ENCODE measurements at places on chromosomes 3 and 15. TPM values are rescaled to one million over a fixed set of nuclear protein-coding genes. Genes with fewer than 3 reads are reported as not detected.

The CHRD gene
- total RNA-seq: 32.7 TPM

DNA sequence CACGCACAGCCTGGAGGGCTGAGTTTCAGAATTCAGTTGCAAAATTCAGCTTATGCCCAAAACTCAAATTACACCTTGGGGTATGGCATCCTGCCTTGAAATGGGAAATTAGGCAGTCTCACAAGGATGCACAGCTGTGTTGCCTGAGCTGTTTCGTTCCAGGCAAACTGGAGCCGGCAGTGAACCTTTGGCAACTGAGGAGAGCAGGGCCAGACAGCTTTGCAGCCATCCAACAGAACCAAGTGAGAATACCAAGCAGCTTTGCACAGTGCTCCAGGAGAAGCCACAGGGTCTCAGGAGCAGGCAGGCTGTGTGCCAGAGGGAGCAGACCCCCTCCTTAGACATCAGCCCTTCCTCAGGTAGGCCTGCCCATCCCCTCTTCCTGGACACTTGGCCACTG lies 32.5 kb upstream of the BFSP2 start:
- H3K4me3 ChIP-seq: no peak overlapping the region
- H3K4me1 ChIP-seq: no peaks in the 10 kb centered on the region
- H3K27me3 ChIP-seq: no peaks in the 10 kb centered on the region
- no peak overlapping the region for H3K27ac ChIP-seq

GRCh38 chr15:88385078-88385700 lies 82.0 kb downstream of the MRPL46 start:
- H3K36me3 ChIP-seq: no peaks in the 10 kb centered on the region
- DNase-seq: no peak
- H3K4me3 ChIP-seq: no peak overlapping the region

GRCh38 chr3:99545941-99546580 lies 92.3 kb upstream of the COL8A1 start:
- H3K4me1 ChIP-seq: no peaks in the 10 kb centered on the region
- peak overlapping the region; percentile 4 for H3K27ac ChIP-seq
- no peaks in the 10 kb centered on the region for H3K36me3 ChIP-seq
- peak overlapping the region; percentile 4 for H3K4me3 ChIP-seq
- no peaks in the 10 kb centered on the region for H3K27me3 ChIP-seq
- no peak for DNase-seq

The ZKSCAN7 gene
- total RNA-seq: 2.7 TPM

The SCG5 gene
- 6.1 TPM for total RNA-seq

The GABRR3 gene
- not detected for total RNA-seq

DNA sequence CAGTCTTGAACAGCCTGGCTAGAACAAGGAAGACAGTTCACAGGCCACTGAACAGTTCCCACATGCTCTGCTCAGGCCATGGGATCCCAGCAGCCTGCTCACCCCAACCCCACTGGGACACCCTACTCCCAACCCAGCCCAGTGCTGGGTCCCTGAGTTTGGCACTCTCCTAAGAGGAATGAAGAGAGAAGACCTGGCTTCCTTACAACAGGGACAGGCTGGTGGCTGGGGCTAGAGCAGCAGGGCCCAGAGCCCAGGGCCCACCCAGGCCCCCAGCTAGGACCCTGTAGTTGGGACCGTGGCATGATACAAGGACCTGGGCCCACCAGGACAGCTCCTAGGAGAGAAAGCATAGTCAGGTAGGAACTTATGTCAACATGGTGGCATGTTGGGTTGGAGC lies 43.4 kb downstream of the SEMA3G start:
- no peak overlapping the region for H3K27ac ChIP-seq
- no peak overlapping the region for H3K4me3 ChIP-seq
- no peaks in the 10 kb centered on the region for H3K27me3 ChIP-seq
- peaks cover 12% of the 10 kb centered on the region for H3K4me1 ChIP-seq

GRCh38 chr3:113912552-113913236 lies 35.1 kb upstream of the ZDHHC23 start:
- no peaks in the 10 kb centered on the region for H3K27me3 ChIP-seq
- no peaks in the 10 kb centered on the region for H3K36me3 ChIP-seq
- peaks cover 3% of the 10 kb centered on the region for H3K4me1 ChIP-seq

- no peaks in the 10 kb centered on the region for H3K36me3 ChIP-seq
- no peak for DNase-seq
- H3K27me3 ChIP-seq: no peaks in the 10 kb centered on the region
- peaks cover 4% of the 10 kb centered on the region for H3K4me1 ChIP-seq
- H3K4me3 ChIP-seq: no peak overlapping the region
- H3K27ac ChIP-seq: no peak overlapping the region
These were observed 43.4 kb downstream of the DCP1A start for GRCh38 chr3:53303957-53304356.

The NECTIN3 gene
- total RNA-seq: 20.4 TPM

GRCh38 chr15:29936353-29937049 lies 114.2 kb upstream of the TJP1 start:
- no peak overlapping the region for H3K27ac ChIP-seq
- no peak overlapping the region for H3K4me3 ChIP-seq
- no peaks in the 10 kb centered on the region for H3K4me1 ChIP-seq
- H3K27me3 ChIP-seq: no peaks in the 10 kb centered on the region
- no peak for DNase-seq
- no peaks in the 10 kb centered on the region for H3K36me3 ChIP-seq

- H3K27ac ChIP-seq: no peak overlapping the region
- H3K27me3 ChIP-seq: no peaks in the 10 kb centered on the region
- H3K36me3 ChIP-seq: no peaks in the 10 kb centered on the region
- H3K4me1 ChIP-seq: no peaks in the 10 kb centered on the region
- no peak overlapping the region for H3K4me3 ChIP-seq
These were observed 59.7 kb downstream of the GHSR start for GRCh38 chr3:172388412-172389078.

DNA sequence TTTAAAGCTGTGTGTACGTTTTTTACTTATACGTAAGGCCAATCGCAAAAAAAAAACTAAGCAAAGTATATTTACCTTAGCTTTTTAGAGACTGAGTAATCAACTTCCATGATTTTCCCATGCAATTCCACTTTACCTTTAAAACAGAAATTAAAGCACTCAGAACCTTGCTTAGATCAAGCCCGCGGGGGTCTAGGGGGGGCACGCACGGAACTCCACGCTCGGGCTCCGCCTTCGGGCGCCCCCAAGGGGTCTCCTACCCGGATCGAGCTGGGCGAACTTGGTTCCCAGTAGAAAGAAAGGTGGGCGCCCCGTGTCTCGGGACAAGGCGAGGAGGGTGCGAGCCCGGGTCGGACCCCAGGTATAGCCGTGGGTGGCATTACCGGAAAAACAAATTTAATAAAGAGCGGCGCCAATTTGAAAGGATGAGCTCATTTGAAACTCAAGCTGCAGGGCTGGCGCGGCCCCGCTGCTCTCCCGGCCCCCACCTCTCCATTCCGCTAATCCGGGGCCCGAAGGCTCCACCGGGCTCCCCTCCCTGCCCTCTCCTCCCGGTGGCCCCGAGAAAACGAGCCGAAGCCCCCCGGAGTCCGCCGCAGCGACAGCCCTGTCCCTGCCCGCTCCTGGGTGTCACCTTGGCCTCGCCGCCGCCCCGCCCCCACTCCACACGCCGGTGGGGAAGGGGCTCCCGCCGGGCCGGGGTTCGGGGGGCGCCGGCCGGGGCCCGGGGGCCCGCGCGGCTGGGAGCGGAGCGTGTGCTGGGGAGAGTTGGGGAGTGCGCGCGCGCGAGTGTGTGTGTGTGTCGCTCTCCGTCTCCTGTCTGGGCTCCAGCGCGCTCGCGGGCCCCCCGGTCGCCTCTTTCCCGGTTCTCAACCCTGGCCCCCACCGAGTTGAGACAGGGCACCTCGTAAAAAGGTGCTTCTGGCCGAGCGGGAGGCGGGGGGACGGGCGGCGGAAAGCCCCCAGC lies 1.5 kb downstream of the IGF2BP2 start:
- H3K27me3 ChIP-seq: no peaks in the 10 kb centered on the region
- peaks cover 24% of the 10 kb centered on the region for H3K4me1 ChIP-seq
- H3K36me3 ChIP-seq: no peaks in the 10 kb centered on the region
- H3K27ac ChIP-seq: peak overlapping the region; percentile 98
- H3K4me3 ChIP-seq: peak overlapping the region; percentile 77

GRCh38 chr3:179229177-179229576 lies 21.7 kb downstream of the KCNMB3 start:
- H3K27ac ChIP-seq: no peak overlapping the region
- no peaks in the 10 kb centered on the region for H3K4me1 ChIP-seq
- no peak overlapping the region for H3K4me3 ChIP-seq
- DNase-seq: no peak
- no peaks in the 10 kb centered on the region for H3K36me3 ChIP-seq

The TRPC1 gene
- total RNA-seq: 12.0 TPM

- H3K27ac ChIP-seq: peak overlapping the region; percentile 96
- DNase-seq: no peak
- H3K4me1 ChIP-seq: peaks cover 36% of the 10 kb centered on the region
- H3K27me3 ChIP-seq: no peaks in the 10 kb centered on the region
These were observed 1.3 kb upstream of the MEF2A start for GRCh38 chr15:99564221-99565048.

- H3K27ac ChIP-seq: no peak overlapping the region
- no peak overlapping the region for H3K4me3 ChIP-seq
- H3K4me1 ChIP-seq: no peaks in the 10 kb centered on the region
- no peaks in the 10 kb centered on the region for H3K27me3 ChIP-seq
- no peak for DNase-seq
These were observed 56.0 kb downstream of the CCDC66 start for GRCh38 chr3:56613016-56613415.

The CKMT1B gene
- total RNA-seq: 29.7 TPM

- no peaks in the 10 kb centered on the region for H3K4me1 ChIP-seq
- H3K27ac ChIP-seq: no peak overlapping the region
- DNase-seq: no peak
- no peak overlapping the region for H3K4me3 ChIP-seq
These were observed 216.8 kb downstream of the ERC2 start for GRCh38 chr3:56251343-56251945.

DNA sequence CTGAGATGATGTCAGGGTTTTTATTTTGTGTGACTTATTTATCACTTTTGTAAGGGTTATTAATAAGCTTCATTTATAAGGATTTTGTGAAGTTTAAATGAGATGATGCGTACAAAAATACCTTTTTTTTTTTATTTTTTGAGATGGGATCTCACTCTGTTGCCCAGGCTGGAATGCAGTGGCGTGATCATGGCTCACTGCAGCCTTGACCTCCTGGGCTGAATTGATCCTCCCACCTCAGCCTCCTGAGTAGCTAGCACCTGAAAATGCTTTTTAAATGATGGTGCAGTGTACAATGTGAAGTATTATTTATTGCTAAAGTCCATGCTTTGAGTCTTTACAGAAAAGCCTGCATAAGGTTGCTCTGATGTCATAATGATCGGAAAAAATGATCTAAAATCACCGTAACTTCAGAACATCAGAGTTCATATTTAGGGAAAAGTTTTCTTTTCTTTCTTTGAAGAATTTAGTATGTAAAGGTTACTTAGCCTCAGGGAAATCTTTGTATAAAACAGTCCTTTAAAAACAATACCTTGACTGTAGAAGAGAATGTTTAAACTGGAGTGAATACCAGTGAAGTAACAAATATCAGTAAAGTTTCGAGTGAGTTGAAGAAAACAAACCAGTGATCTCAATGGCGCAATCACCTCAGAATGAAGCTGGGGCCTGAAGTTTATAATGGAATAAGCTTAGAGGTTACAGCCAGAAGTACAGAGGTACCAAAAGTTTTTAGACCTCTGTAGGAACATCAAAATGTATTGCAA lies 29.7 kb downstream of the TCF12 start:
- H3K27me3 ChIP-seq: no peaks in the 10 kb centered on the region
- peaks cover 18% of the 10 kb centered on the region for H3K4me1 ChIP-seq
- no peak overlapping the region for H3K27ac ChIP-seq
- no peak for DNase-seq
- no peak overlapping the region for H3K4me3 ChIP-seq
